Ureter (tissue), 1 donor: ENCODE measurements at places on chromosomes 11 and 22.

GRCh38 chr22:20425566-20426258, 11.9 kb downstream of the SCARF2 start:
- DNase-seq, result no peak

- no peak for DNase-seq
Measured at GRCh38 chr11:96332126-96332771, 10.7 kb downstream of the MAML2 start.

DNA sequence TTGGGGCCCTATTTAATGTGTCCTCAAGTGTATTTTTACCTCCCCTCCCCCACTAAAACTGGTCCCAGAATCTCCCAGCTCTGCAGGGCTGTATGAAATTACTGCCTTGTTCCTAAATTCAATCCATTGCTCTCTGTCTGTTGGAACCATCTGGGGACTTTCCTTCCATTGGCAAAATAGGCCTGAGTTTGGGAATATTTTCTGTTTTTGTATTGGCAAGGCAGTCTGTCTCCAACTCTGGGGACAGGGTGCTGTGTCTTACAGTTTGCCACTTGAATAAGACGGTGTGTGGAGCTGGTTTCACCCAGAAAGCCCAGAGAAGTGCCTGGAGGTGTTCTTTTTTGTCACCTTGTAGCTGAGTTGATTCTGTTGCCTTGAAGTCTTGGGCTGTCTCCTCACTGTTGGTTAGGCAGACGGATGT, 1.3 kb downstream of the PACS1 start:
- no peak for DNase-seq

GRCh38 chr11:23769214-23769613, 727.6 kb upstream of the LUZP2 start:
- DNase-seq, result no peak

- no peak for DNase-seq
Measured at GRCh38 chr11:70158201-70158600, 44.9 kb upstream of the FADD start.

- no peak for DNase-seq
Measured at GRCh38 chr11:315051-315481, 1.2 kb downstream of the IFITM1 start.

DNA sequence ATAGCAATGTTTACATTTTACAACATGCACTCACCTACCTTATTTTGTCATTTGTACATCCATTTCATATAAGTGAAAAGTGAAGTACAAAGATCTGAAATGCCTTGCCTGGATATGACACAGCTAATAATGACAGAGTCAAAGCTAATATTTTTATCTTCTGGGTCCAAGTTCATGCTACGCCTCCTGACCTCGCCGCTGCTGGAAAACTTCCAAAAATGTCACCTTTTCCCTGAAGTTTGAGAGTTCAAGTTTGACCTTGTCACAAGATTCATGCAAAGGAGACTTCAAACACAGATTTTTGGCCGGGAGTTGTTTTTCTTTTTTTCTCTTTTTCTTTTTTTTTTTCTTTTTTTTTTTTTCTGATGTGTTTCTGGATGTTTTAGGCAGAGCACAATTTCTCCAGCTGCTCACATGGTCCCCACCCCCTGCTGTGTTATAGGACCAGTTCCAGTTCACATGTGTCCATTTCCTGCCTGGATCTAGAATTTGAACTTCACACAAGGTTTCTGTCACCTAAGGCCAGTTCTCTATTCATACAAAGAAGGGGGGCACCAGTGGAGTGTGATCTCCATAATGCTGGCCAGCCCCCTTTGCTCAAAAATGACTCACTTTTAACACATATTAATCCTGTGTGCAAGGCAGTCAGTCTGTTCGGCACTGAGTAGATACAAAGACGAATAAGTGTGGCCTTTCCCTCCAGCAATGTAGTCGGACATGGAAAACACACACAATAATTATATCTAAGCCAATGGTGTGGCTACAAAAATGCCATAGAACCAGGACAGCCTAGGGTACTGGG, 546.8 kb downstream of the BUD13 start:
- DNase-seq, result no peak

- DNase-seq, result peak; percentile 73
Measured at GRCh38 chr11:65182258-65183170, 786 bp downstream of the CAPN1 start.

GRCh38 chr11:29751618-29752017, 265.2 kb downstream of the KCNA4 start:
- DNase-seq, result no peak

GRCh38 chr22:46004105-46004866, 27.3 kb upstream of the WNT7B start:
- DNase-seq, result peak; percentile 44

DNA sequence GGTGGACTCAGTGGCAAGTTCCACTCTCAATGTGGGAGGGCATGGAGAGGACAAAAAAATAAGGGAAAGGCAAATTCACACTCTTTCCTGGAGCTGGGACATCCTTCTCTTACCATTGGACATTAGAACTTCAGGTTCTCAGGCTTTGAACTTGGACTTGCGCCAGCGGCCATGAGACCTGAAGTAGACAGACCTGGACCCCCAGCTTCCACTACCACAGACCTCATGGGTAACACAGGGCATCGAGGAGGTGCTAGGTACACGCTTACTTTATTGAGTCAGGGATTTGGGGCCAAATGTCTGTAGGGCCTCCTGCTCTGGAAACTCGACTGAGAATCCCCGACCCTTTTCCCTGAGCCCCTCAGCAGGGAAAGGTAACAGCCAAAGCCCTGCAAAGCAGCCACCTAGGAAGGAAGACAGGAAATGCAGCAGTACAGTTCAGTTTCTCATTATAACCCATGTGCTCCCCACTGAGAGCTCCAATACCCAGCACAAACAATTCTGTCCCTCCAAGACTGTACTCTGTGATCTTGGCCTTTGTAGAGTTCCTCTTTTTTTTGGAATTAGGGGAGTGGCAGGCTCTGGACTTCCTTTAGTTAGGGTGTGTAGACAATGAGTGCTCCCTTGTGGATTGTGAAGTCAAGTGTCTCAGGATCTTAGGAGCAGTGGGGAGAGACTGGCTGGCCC, 5.7 kb downstream of the CHRNA10 start:
- no peak for DNase-seq
